ENCODE measurements at places on chromosomes 1 and 21.

GRCh38 chr1:15934211-15935055 lies 41.5 kb downstream of the ZBTB17 start:
- no peak for DNase-seq

DNA sequence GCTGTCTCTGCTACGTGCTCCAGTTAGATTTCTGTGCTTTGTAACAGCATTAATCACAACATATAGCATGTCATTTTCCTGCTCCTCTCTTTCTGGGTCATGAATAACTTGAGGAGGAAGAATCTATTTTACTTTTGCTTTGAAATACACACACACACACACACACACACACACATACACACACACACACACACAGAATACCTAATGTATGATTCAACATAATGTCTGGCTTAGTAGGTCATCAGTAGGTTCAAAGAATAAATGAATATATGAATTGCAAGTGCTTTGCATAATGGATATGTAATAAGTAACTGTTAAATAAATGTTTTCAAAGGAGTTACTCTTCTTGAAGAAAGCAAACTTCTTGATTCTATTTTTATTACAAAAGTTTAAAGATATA lies 249.0 kb downstream of the PDE4B start:
- DNase-seq = no peak

DNA sequence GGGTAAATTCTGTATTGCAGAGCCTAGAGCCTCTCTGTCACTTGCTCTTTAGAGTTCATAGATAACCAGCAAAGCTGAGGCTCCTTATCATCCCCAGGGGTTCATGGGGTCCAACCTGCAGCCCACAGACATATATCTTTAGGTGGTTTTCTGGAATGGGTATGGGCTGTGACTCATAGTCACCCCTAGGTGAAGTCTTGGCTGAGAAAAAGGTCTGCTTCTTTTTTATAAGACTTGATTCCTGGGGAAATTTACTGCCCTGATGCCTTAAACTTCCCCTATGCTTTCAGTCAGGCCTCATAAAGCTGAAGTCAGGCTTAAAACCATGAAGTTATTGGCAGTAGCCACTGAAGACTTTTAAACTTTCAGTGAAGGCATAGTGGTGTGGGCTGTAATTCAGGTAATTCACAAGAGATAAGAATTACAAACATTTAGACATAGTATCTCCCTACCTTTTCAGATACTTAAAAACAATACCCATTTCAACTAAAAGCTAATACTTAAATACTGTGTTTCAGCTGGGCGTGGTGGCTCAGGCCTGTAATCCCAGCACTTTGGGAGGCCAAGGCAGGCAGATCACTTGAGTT lies 46.8 kb downstream of the MACO1 start:
- DNase-seq = no peak

GRCh38 chr1:55089683-55090082 lies 50.3 kb downstream of the PCSK9 start:
- no peak for DNase-seq

- no peak for DNase-seq
Observed at GRCh38 chr21:41961753-41962152, 7.9 kb upstream of the C2CD2 start.

DNA sequence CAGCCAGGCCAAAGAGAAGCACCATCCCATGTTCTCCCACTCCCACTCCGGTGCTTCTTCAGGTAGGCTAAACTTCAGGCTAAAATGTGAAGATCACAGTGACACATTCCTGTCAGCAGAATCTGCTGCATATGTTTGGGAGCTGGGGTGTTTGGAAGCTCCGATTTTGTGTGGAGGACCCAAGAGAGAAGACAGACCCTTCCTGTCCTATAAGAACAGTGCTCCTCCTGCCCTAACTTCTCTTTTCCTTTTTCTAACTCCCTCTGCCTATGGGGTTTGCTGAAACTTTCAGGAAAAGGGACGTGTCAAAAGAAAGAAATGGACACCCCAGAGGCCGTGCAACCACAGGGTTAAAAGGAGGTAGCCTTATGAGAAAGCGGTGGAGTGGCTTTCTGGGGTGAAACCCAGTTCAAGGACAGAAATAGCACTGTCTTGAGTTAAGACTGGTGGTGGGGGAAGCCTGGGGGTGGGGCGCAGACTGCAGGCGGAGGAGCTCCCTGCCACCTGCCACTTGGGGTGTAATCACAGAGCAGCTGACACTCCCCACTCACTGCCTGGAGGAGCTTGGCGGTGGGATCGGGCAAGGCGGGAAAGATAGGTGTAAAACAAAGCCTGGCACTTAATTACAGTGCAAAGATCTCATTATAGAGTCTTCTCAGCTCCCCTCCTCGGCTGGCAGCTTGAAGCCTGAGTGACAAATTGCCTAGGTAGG lies 645 bp upstream of the TLR5 start:
- DNase-seq = no peak

DNA sequence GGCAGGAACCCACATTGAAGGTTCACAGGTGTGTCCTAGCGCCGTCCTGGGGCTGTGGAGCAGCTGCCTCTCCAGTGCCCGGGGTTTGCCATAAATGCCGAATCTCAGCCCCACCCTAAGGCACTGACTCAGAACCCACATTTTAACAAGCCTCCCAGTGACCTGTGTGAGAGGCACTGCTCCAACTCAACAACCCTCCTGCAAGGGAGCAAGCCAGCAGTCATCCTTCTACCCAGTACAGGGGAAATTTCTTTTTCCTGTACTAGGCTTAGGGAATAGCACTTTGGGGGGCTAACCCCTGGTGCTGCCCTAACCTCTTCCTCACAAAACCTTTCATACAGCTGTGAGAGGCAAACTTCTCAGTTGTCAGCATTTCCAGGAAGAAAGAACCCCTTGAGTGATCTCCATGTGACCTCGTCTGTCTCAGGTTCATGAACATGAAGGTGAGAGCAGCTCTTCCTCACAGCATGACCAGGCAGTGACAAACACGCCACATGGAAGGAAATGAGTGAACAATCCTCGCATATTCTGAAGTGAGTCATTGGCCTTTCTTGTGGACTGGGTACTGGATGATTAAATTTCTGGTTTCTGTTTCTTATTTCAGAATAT lies 11.4 kb upstream of the BCAR3 start:
- DNase-seq = peak; percentile 87

- no peak for DNase-seq
Observed at GRCh38 chr1:20712215-20712577, 5.6 kb downstream of the KIF17 start.

Data from suppressor macrophage treated with lipopolysaccharide for 4 hours (primary cell).